Activated CD4-positive, CD25-positive, alpha-beta regulatory T cell (primary cell): ENCODE measurements at places on chromosomes 5 and 9.

- no peak for DNase-seq
Observed at GRCh38 chr5:180334751-180335613, 18.2 kb downstream of the GFPT2 start.

- no peak for DNase-seq
Observed at GRCh38 chr5:147065071-147065470, 169.8 kb upstream of the STK32A start.

- DNase-seq, result no peak
Observed at GRCh38 chr5:72511774-72512592, 4.8 kb upstream of the ZNF366 start.

GRCh38 chr9:135565141-135565628 lies 3.6 kb downstream of the PAEP start:
- no peak for DNase-seq

DNA sequence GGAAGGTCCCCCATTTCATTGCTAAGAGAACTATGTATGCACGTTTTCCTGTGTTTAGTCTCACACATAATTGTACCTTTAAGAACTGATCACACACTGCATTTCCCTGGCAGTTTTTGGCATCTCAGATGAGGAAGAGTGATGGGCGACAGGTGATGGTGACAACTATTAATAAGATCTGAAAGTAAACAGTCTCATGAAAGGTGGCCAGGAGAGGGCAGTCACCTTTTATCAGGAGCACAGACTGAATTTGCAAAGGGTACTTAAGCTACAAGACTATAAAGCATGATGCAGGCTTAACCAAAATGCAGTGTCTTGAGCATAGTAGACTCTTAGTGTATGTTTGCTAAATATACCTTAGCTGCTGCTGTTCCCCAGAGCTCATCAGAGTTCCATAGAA lies 91.5 kb downstream of the GHR start:
- no peak for DNase-seq

- no peak for DNase-seq
Observed at GRCh38 chr5:1748271-1748670, 51.4 kb downstream of the MRPL36 start.

GRCh38 chr5:93303291-93303691 lies 277.7 kb downstream of the NR2F1-AS1 start:
- no peak for DNase-seq

- DNase-seq, result no peak
Observed at GRCh38 chr5:168162464-168162863, 129.0 kb upstream of the WWC1 start.

DNA sequence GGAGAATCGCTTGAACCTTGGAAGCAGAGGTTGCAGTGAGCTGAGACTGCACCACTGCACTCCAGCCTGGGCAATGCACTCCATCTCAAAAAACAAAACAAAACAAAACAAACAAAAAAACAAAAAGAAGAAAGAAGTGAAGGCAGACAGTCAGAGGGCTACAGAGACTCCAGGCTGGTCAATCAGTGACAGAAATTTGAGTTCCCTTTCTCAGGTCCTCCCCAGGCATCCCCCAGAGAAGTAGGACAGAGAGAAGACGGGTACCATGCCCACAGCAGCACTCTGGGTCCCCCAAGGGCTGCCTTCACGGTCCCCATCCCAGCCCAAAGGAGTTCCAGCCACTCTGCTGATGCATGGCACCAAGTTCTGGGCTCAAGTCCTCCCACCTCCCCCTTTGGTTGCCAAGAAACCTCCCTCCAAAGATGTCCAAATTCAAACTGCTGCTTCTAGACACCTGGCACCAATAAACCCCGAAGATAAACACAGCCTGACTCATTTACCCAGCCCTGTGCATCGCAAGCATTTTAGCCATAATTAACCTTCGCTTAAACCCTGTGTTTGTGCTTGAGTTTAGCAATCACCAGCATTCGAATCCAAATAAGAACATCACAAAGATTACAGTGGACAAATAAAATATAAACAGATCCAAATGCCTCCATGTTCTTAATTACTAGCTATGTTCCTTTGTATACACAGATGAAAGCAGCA lies 24.0 kb downstream of the SEMA4D start:
- no peak for DNase-seq

- DNase-seq, result no peak
Observed at GRCh38 chr9:2745560-2746380, 28.5 kb downstream of the KCNV2 start.

DNA sequence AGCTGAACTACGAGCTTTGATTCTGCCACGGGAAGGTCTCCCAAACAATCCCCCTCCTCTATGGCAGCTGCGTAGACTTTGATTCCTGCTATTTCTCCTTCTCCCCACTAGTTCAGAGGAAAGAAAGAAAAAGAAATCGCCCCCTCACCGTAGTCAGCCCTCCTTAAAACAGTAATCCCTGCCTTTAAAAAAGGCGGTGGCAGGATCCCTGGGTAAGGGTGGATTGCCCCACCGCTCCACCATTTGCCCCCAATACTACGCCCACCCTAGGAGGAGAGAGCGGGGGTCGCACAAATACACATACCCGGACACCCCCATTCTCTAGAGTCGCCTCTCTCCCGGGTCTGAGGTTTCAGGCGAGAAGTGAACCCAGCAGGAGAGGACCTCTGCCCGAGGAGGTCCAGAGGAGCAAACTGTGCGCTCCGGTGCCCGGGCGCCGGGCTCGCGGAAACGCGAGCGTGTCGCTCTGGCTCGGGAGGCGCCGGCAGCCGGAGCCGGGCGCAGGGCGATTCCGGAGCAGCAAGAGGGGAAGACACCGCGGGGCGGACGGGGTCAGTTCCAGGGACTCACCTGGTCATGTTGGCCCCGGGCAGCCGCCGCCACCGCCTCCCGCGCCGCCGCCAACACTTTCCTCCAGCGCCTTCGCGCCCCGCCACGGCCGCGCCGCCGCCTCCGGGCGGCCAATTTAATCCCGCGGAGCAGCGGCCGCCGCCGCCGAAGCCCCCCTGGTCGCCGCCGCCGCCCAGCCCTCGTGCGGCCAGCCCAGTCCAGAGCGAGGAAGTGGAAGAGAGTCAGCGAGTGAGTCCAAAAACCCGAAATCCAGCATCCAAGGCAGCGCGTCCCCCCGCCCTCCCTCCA lies 1057.7 kb upstream of the DMAC1 start:
- DNase-seq, result no peak

DNA sequence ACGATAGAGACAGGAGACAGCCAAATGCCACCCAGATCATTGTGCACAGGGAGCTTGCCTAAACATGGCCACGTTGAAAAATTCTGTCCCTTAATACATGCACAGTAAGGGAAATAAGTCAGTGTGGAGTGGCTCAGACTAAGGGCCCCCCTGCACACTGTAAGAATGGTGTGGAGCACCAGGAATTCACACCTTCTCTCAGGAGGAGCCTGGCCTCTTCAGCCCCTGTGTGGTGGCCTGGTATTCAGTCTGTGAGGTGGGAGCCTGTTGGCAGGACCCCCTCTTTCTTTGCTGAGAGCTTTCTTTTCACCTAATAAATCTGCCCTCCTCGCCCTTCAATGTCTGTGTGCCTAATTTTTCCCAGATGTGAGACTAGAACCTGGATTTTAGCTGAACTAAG lies 66.1 kb upstream of the RASGRF2 start:
- DNase-seq, result no peak

DNA sequence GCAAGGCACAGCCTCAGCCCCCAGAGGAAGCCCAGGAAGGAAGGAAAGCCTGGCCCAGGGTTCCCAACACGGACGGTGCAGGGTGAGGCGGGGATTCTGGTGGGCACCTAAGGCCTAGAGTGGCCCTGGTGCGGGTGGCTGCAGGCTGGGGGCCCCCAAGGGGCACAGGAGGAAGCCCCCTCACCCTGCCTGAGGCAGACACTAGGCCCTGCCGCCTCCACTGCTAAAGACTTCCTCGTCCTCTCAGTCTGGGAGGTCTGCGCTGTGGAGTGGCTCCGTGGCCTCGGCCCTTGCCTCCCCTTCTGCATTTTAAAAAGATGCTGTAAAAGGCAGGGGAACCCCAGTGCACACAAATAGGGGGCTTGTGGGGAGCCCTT lies 3.4 kb downstream of the SLC9A3 start:
- no peak for DNase-seq

GRCh38 chr5:15440434-15440833 lies 59.5 kb upstream of the FBXL7 start:
- DNase-seq, result no peak

DNA sequence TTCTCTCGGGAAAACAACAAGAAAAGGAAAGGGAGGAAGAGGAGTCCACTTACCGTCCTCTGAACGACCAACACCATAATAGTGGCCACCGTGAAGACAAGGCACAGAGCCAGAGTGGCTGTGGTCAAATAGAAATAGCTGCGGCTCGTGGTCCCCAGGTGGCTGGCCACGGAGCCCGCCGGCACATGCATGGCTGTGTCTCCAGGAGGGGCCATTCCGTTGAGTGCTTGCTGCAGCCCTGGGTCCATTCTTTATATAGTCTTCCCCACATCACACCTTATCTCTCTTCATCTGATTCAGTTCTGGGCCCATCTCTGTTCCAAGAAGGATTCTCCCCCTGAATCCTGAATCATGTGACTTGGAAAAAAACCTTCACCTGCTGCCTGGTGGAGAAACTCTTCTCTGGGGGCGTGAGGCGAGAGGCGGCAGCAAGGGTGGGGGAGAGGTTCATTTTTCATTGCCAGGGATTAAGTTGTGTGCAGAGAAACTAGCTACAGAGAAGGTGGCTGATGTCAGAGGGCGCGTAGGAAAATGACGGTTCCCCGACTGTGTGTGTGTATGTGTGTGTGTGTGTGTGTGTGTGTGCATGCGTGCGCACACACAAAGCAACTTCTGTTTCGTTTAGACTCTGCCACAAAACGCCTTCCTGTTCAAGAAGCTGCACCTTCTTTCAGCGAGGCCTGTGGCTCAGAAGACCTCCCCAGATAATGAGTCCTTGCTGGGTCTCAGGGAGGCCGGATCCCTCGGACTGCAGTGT lies at the start of gene TNFSF8:
TSS of gene TNFSF8 (minus strand) at position 536 of the 757 bp plus-strand sequence. CDS start at position 248, 288 bp downstream.
- DNase-seq, result peak; percentile 25

GRCh38 chr5:88542786-88543185 lies 274.1 kb upstream of the TMEM161B start:
- no peak for DNase-seq

GRCh38 chr9:100088202-100088601 lies 10.6 kb downstream of the ERP44 start:
- DNase-seq, result no peak

GRCh38 chr9:79428422-79428821 lies 143.3 kb upstream of the TLE4 start:
- no peak for DNase-seq
